ENCODE measurements at places on chromosomes 5 and 9.
A peak's percentile ranks its signal among the peaks of the same experiment; 100 is the strongest.

DNA sequence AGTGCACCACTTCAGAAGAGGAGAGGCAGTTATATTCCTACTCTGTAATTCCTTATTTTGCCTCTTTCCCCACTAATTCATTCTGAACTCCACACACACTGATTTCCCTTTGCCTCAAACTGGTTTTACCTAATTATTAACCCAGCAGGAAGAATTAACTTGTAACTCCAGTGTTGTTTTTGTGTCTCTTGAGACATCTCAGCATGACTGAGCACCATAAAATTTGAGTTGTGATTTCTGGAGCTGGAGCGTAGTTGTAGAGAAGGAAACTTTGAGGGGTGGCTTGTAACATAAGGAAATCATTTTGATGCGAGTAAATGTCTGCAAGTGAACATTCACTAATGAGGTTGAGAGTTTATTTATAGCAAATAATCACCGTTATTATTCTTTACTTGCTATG is 265.2 kb downstream of the TMEM38B start:
- DNase-seq: no peak

DNA sequence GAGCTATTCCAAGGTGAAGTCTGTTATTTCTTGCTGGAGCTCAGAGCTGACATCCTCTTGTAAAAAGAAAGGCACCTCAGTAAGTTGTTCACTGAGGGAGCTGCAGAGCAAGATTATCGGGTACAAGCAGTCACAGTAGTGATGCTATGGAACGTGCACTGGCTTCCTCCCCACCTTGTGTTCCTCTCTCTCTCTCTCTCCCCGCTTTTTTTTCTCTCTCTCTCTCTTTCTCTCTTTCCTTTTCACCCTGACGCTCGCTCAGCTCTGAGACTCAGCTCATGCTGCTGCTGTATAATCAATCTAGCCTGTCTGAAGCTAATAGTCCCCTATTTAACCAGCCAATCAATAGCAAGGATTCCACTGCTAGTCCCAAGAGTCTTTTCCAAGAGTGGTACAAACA is 587.6 kb upstream of the CDH18 start:
- DNase-seq: no peak

DNA sequence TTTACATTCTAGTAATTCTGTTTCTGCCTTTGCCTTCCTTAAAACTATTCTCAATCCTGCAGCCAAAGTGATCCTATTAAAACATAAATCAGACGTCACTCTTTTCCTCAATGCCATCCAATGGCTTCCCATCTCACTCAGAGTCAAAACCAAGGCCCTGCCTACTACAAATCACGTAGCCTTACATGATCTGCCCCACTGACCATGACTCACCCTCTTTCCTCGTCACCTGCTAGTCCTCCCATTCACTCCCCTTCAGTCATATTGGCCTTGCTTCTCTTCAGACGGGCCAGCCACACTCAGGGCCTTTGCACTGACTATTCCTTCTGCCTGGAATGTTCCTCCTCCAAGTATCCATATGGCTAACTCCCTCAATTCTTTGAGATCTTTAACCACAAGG is 39.0 kb upstream of the DMXL1 start:
- no peak for DNase-seq

DNA sequence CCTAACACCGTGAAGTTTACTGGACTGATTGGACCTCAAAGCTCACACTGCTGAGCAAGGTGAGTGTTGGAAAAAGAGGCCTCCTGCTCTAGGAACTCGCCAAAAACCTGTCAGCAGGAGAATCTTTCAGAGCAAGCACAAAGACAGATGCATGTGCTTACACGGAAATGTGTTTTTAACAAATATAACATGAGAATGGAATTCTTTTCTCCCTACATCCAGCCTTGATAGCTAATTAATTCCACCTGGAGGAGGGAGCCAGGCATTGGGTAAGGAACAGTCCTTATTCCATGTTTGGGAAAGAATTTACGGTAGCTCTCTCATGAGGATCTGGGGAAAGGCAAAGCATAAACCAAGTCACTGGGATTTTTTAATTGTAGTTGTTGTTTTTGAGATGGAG is 98.8 kb downstream of the KLF4 start:
- DNase-seq: no peak

GRCh38 chr9:15485836-15486666 is 24.7 kb downstream of the PSIP1 start:
- DNase-seq: no peak

DNA sequence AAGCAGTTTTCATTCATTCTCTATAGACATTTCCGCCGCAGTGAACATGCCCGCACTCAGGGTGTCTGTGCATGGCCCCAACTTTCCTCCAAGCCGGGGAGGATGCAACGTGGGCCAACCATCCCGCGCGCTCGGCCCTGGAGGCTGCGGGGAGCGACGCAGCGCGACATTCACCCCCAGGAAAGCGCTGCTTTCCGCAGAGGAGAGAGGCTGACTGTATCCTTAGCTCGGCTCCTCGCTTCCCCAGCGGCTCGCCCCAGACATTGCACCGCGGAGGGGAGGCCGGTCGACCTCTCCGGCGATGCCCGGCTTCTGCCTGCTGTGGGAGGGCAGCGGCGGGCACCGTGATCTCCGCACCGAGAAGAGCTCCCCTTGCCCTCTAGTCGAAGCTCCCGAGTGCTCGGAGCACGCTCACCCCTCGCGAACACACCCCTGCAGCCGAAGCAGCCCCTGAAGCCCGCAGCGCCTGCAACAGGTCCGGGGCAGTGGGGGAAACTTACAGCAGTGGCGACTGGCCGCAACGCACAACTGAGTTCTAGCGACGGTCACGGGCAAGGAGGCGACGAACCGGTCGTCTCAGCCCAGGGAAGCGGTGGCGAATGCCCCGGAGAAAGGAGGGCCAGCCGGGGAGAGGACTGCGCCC is 600 bp downstream of the ENC1 start:
- peak; percentile 56 for DNase-seq

DNA sequence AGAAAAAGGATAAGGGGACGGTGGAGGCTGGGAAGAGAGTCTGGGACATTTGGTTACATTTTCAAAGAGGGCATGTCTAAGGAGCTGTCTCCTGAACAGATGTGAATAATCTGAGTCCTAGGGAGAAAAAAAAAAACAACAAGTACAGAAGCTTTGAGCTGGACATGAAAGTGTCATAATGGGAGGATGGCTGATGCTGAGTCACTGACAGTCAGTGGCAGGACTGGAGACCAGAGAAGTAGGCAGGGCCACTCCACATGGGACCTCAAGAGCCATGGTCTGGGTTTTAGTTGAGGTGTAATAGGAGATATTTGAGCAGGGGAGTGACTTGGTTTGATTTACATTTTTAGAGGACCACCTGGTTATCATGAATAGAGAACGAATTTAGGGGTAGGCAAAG is 70.6 kb downstream of the DPYSL3 start:
- no peak for DNase-seq

GRCh38 chr5:34736445-34737115 is 80.5 kb downstream of the RAI14 start:
- no peak for DNase-seq

DNA sequence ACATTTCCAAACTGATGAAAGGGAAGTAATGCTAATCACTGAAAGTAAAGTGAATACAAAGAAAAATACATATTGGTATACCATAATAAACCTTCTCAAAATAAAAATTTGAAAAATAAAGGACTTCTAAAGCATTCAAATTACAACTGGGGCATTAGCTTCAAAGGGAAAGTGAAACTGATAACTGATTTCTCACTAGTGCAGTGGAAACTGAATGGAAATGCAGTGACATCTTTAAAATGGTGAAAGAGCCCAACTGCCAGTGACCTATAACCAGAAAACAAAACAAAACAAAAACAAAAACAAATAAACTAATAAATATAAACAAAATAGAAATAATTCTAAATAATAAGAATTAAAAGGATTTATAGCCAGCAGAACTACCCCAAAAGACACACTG is 297.5 kb upstream of the GRIN3A start:
- no peak for DNase-seq

DNA sequence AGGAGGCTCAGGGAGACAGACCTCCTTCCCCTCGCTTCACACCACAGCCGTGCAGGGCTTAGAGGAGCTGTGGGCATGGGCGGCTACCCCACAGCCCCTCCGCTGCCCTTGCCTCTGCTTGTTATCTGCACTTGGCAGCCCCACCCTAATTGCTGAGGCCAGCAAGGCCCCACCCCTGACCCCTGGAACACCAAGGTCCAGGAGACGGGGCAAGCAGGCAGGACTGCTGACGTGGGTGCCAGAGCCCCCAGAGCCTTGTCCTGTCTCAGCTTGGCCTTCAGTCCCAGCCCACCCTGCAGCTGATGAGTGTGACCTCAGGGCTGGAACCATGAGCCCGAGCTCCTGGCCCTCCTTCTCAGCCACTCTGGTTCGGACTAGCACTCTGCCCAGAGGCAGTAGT is 29.1 kb upstream of the NEURL1B start:
- DNase-seq: no peak

DNA sequence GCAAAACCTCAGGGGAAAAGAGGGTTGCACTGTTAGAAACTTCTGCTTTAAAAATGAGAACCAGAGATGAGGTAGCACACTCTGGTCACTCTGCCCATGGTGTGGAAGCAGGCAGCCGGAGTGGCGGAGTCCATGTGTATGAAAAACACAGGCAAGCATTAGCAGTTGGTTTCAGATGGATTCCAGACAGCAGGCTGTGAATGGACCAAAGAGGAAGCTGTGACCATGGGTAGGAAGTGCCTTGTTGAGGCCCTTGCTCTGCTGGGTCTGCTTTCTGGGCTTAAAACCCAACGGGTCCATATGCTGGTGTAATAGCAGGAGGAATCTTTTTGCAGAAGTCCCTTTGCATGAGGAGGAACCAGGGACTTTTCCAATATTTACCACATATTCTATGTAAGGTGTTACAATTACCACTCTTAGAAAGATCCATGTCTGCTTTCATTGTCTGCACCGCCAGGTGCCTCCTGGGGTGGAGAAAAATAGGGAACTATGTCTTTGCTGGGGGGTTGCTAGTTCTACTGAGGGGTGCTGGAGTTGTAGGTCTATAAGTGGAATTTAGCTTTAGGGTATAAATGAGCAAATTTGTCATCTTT is 77.0 kb downstream of the ANKRD55 start:
- no peak for DNase-seq

DNA sequence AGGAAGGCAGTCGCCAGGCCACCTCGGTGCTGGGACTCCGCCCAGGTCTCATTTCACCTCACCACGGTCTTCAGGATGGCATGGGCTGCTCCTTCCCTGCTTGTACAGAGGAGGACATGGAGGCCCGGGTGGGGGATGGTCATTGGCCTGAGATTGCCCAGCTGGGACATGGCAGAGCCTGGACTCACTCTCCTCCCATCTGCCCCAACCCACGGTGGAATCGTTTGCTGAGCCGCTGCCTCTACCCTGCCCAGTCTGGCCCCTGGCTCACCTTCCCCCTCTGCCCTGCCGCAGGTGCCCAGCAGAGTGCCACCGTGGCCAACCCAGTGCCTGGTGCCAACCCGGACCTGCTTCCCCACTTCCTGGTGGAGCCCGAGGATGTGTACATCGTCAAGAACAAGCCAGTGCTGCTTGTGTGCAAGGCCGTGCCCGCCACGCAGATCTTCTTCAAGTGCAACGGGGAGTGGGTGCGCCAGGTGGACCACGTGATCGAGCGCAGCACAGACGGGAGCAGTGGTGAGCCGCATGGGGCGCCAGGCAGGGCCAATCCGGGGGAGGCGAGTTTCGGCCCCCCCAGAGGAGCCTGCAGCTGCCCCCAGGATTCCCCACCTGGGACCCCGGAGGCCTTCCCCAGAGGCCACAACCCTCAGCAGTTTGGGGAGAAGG is 36.7 kb downstream of the HK3 start:
- no peak for DNase-seq

- DNase-seq: no peak
Observed at GRCh38 chr5:145971108-145971507, 34.7 kb downstream of the SH3RF2 start.

DNA sequence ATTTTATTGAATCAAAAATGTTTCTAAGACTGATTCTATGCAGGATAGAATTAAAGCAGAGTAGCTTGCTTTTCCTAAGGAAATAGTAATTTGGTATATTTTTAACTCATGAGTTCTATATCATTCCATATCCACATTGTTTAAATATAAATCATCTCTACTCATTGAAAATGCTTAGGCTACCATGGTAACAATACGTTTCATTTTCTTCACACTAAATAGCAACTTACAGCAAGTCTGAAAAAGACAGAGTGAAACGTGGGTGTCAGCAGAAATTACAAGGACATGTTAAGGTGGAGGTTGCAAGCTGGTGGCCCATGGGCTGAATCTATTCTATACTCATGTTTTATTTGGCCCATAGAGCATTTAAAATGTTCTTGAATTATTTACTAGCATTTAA is 487.9 kb downstream of the ARHGEF28 start:
- DNase-seq: no peak

DNA sequence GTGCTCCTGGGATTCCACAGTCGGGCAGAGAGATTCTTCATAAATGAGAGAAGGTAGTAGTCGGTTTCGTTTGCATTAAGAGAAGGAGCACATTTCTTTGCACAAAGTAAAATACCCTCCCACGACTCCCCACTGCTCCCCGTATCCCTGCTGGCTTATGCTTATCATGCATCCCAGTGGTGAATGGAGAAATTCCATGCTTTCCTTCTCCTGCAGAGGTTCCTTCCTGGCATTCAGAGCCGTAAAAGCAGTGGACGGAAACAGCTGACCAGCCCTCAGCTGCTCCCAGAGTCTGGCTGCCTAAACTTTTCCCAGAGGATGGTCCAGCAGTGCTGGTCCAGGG is 93.1 kb downstream of the C9orf152 start:
- no peak for DNase-seq

- DNase-seq: no peak
Observed at GRCh38 chr9:128204858-128205257, 1.7 kb downstream of the DNM1 start.

DNA sequence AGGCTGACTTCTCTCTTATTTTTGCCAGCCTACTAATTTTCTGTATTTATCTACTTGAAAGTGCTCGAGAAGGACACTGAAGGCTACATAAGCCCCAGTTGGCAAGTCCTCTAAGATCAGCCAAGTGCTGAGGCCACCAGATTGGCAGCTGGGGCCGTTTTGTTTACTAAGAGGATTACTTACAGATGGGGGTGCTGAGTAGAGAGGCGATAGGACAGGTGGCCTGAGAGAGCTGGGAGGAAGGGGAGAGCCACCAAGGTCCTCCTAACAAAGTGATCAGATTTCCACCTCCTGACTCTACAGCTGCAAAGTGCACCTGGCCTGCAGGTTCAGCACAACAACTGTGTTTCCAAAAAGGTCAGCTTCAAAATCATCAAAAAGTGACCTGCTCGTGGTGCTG is 32.9 kb downstream of the FRMD3 start:
- no peak for DNase-seq

GRCh38 chr5:116037236-116037822 is 5.1 kb downstream of the ARL14EPL start:
- DNase-seq: no peak

- no peak for DNase-seq
Observed at GRCh38 chr5:102918986-102919610, 164.0 kb downstream of the PAM start.

Data from activated naive CD8-positive, alpha-beta T cell treated with anti-CD3 and anti-CD28 coated beads, Interleukin-2, amount 10 ng/mL, durations not matched to agents 7 days and 5 days (primary cell).